ENCODE measurements at places on chromosomes 12 and 14. TPM values are rescaled to one million over a fixed set of nuclear protein-coding genes. Genes with fewer than 3 reads are reported as not detected.

GRCh38 chr12:50111395-50111692 lies 692 bp upstream of the COX14 start:
- H3K36me3 ChIP-seq, result peaks cover 5% of the 10 kb centered on the region
- peak overlapping the region; percentile 93 for H3K27ac ChIP-seq
- no peaks in the 10 kb centered on the region for H3K27me3 ChIP-seq
- no peak for DNase-seq
- H3K4me3 ChIP-seq, result peak overlapping the region; percentile 26

GRCh38 chr14:95490727-95491451 lies 25.6 kb downstream of the SYNE3 start:
- no peaks in the 10 kb centered on the region for H3K36me3 ChIP-seq
- DNase-seq, result no peak
- H3K4me3 ChIP-seq, result no peak overlapping the region
- no peak overlapping the region for H3K27ac ChIP-seq
- H3K27me3 ChIP-seq, result no peaks in the 10 kb centered on the region
- H3K4me1 ChIP-seq, result peaks cover 26% of the 10 kb centered on the region

- H3K27ac ChIP-seq, result no peak overlapping the region
- no peaks in the 10 kb centered on the region for H3K36me3 ChIP-seq
- no peaks in the 10 kb centered on the region for H3K27me3 ChIP-seq
- H3K4me1 ChIP-seq, result no peaks in the 10 kb centered on the region
These were observed 14.8 kb downstream of the JDP2 start for GRCh38 chr14:75442642-75443041.

The P2RX7 gene
- 22.9 TPM for total RNA-seq

The ADCY4 gene
- total RNA-seq, result 9.8 TPM

The TNS2 gene
- total RNA-seq, result 1.8 TPM

All from natural killer cell (primary cell).